ENCODE measurements at places on chromosomes 3 and 15. TPM values are rescaled to one million over a fixed set of nuclear protein-coding genes. Genes with fewer than 3 reads are reported as not detected.

Gene SUSD5
- total RNA-seq = 0.08 TPM

Gene SH2D7
- not detected for total RNA-seq

Gene AGBL1
- not detected for total RNA-seq

Gene C2CD4A
- 0.44 TPM for total RNA-seq

Gene EPHA6
- total RNA-seq = 1.1 TPM

Gene GRAMD1C
- total RNA-seq = 5.0 TPM

Gene NRG4
- 1.6 TPM for total RNA-seq

Gene GOLGA6L9
- total RNA-seq = 6.1 TPM

Gene OR5H2
- total RNA-seq = not detected
